ENCODE measurements at places on chromosomes 4 and X.

- no peak for DNase-seq
Observed at GRCh38 chr4:175834312-175834672, 22.2 kb upstream of the GPM6A start.

DNA sequence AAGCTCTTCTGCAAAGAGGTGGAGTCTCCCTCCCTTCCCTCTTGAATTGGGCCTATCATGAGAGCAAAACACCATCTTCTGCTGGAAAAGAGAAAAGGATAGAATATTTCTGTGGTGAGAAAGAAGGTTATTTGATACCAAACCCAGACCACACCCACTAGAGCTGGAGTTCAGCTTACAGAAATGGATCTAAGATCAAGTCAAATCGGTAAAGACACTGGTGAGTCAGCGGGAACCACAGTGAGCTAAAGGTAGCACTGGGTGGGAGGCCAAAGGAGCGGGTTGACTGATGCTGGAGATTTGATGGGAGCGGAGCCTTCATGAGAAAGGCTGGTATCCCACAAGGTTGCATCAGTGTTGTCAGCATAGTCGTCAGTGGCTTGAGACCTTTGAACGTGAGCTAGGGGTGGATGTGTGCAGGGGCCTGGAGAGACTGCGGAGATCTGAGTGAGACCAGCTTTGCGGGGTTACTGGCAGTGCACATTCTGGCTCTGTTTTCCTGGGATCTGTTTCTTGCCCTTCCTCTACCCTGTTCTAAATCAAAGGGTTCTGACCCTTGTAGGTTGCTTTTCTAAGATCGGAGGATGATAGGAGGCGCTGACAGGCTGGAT, 106.4 kb upstream of the SCOC start:
- no peak for DNase-seq

- no peak for DNase-seq
Observed at GRCh38 chr4:78014889-78015886, 41.9 kb upstream of the FRAS1 start.

DNA sequence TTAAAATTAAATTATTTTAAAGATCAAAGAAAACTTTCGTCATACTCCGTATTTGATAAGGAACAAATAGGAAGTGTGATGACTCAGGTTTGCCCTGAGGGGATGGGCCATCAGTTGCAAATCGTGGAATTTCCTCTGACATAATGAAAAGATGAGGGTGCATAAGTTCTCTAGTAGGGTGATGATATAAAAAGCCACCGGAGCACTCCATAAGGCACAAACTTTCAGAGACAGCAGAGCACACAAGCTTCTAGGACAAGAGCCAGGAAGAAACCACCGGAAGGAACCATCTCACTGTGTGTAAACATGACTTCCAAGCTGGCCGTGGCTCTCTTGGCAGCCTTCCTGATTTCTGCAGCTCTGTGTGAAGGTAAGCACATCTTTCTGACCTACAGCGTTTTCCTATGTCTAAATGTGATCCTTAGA, at the start of gene CXCL8:
Gene CXCL8 (plus strand): TSS at position 217 of the 426 bp plus-strand sequence. CDS start 90 bp downstream, at position 307.
- no peak for DNase-seq

DNA sequence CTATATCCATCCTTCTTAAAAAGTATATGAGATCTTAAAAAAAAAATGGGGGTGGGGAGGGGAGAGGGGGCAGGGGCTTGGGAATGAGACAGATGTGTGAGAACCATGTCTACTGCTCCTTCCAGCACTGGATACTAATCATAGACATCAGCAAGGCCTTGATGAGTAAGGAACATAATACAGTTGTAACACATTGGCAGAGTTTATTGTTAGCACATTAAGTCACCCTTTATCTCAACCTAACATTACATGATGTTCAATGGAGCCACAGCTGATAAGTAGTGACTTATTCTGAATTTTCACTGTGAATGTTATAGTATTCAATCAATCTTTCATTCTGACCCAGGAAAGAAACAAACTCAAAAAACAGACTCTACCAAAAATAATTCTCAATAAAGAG, 47.3 kb upstream of the KCNE5 start:
- DNase-seq, result no peak

GRCh38 chrX:150854856-150855255, 43.6 kb downstream of the CD99L2 start:
- no peak for DNase-seq

DNA sequence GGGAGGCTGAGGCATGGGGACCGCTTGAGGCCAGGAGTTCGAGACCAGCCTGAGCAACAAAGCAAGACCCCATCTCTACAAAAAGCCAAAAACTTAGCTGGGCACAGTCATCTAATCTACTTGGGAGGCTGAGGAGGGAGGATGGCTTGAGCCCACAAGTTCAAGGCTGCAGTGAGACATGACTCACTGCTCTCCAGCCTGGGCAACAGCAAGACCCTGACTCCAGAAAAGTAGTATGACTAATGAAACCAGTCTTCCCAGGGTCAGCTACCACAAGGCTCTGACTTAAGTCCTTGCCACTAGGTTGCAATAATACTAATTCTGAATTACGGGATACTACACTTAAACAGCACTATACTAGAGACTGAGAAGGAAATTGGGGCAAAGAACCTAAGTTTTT, 33.1 kb downstream of the ERVMER34-1 start:
- DNase-seq, result no peak

GRCh38 chr4:79678472-79679202, 270.6 kb upstream of the GK2 start:
- no peak for DNase-seq

GRCh38 chr4:108884596-108884995, 121.7 kb upstream of the ETNPPL start:
- no peak for DNase-seq

DNA sequence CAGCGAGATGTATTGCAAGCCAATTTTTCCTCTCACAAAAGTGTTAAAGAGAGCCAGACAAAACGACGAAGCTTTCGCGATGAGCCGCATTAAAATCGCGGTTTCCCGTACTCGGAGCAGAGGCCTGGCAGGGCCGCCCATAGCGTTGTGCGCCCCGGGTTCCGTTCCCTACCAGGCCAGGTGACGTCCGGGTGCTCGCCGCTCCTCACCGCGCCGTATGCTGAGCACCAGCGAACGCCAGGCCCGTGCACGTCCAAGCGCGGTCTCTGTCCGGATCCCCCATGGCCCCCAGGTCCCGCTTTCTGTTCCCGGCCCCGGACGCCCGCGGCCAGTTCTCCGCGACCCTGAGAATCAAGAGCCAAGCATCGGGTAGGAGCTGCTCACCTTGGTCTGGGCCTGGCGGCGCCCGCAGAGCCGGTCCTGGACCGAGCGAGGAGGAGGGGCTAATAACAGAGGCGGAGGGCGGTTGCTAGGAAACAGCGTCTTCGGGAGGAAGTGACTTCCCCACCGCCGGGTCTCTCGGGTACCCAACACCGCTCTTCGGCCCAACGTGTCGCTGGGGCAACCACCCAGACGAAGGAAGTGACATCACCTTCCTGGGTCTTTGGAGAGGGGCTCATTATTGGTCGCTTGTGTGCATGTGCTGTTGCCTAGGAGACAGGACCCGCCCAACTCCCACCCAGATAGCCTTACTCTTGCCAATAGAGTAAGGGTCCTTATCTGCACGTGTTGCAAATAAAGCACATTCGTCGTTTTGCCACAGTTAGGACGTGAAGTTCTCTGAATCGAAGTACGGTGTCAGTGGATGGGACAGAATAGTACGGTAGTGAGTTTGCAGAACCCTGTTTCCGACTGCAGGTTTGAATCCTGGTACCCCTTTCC, at the start of gene MAP9:
Gene MAP9 (minus strand): TSS at position 579 of the 882 bp plus-strand sequence. CDS start 1,115 bp downstream, outside the sequence.
- DNase-seq, result peak; percentile 80

DNA sequence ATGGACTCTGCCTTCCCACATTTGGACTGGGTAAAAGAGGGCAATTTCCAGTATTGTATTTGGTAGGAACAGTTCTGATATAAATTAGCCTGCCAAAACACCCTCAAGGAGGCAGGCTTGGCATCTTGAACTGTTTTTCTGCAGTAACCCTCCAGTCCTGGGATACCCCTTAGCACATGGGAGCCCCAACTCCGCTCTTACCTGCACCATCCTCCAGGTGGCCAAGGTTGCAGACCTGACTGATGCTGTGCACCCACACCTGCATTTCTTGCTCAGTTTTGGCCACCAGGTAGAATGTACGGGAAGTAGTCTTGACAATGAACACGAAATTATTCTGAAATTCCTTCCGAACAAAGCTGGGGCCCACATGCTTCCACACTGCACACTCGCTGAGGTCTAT, 35.1 kb downstream of the GAB3 start:
- no peak for DNase-seq

DNA sequence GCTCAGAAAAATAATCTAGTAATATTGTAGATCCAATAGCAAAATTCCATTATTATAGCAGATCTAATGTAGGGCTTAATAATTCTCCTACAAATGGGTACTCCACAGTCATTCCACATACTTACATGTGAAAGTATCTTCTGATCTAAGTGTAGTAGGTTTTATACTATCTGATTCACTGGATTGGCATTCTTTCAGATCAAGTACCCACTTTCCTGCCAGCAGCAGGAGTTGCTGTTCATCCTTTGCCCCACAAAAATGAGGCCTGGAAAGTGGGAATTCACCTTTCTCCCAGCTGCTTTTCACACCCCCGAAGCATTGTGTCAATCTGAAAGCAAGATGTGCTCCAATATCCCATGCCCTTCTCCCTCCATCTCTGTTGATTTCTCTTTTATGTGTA, 77.1 kb upstream of the RXFP1 start:
- DNase-seq, result no peak

DNA sequence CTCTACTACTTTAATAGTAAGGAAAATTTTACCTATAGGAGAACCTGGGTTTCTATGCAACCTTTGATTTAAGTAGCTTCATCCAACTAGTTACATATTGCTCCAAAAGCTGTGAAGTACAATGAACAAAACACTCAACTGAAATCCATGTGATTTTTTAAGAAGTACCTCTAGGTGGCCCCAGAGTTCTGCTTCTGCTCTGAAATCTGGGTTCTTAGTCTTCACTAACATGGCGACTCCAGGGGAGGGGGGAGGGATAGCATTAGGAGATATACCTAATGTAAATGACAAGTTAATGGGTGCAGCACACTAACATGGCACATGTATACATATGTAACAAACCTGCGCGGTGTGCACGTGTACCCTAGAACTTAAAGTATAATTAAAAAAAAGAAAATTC, 73.4 kb upstream of the MAGEB2 start:
- peak; percentile 0 for DNase-seq

DNA sequence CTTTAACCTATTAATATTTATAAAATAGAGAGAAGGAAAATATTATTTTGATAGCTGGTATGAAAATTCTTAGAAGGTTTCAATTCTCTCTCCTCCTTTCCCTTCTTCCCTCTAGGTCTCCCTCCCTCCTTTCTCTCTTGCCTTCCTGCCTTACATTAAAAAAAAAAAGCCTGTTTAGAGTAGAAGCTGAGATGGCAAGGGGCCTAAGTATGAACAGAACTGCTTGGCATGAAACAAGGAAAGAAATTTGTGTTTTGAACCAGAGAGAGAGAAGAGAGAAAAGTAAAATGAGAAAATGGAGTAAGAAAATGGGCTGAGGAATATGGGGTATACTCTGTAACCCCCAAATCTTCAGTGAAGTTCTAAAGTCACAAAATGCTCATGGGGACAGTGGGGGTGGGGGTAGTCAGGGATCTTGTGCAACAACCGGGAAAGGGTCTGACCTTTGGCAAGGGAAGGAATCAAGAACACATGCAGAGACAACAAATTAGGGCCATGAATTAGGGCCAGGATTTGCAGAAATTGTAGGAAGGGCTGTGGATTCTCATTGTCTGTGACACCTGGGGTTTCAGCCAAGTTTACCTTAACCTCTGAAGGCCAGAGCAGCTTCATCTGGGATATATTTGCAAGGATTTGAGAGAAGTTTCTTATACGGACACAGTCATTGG, 30.6 kb downstream of the SUPT20HL2 start:
- DNase-seq, result no peak

DNA sequence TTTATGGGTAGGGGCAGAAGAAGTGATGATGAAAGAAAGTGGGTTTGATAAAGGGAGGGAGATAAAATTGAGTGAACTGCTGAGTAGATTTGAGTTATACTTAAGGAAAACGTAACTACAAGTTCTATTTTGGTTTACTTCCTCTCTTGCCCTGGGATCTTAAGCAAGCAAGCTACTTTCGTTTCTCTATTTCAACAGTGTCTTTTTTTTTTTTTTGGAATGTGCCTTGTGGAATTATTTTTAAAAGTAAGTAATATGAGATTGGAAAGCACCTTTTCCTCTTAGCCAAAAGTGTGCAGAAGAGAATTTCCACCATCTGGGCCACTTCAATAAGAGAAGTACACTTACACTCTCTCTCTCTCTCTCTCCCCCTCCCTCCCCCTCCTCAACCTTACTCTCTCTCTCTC, 16.0 kb upstream of the C4orf36 start:
- DNase-seq, result no peak

DNA sequence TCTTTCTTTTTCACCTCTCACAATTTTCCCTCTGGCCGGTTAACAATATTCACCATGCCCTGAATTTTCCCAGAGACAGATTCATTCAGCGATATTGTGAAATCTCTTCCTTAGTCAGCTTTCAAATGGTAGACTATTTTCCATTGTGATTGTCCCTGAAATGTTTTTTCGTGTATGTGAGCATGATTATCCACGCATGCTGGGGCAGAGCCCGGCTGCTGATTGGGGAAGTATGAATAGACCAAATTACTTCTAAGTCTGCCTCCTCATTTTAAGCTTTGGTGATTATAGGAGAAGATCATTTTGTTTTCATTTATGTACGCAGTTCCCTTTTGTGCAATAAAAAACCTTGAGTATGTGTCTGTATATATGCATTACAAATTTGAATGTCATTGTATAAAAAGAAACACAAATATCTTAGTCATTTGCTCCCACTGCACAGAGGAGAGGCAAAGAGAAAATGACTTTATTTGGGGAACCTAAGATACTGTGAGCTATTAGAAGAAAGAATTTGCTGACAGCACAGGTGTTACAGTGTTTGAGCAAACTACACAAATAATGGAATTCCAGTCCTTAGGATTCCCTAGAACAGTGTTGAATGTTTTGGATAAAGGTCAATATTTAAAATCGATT, 11.3 kb downstream of the DTHD1 start:
- no peak for DNase-seq

GRCh38 chr4:81359207-81359606, 112.5 kb downstream of the RASGEF1B start:
- DNase-seq, result no peak

GRCh38 chrX:6225288-6225910, 3.3 kb downstream of the NLGN4X start:
- DNase-seq, result no peak

- no peak for DNase-seq
Observed at GRCh38 chr4:87103086-87103485, 117.3 kb downstream of the KLHL8 start.

- no peak for DNase-seq
Observed at GRCh38 chr4:169098969-169099690, 89.1 kb upstream of the CBR4 start.

DNA sequence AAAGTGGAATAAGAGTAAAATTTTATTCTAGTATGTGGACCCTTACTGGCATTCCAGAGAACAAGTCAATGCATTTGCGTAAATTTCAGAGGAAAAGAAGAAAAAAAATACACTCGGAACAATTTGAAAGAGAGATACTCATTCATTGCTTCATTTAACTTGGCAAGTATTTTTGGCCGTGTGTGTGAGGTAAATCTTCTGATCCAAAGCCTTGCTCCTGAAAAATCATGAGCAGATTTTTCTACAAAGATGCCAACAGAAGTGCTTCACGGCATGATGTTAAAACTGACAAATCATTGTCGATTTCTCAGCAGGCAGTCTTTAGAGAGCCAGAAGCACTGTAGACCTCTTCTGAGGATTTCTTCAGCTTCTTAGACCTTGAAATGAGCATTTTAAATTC, 194.0 kb downstream of the COX18 start:
- no peak for DNase-seq

GRCh38 chr4:2138846-2139500, 79.8 kb downstream of the NAT8L start:
- DNase-seq, result no peak

- no peak for DNase-seq
Observed at GRCh38 chr4:52059372-52059771, 8.3 kb downstream of the SPATA18 start.

- no peak for DNase-seq
Observed at GRCh38 chrX:29952016-29952415, 263.3 kb upstream of the MAGEB2 start.

All from stimulated activated CD4-positive, alpha-beta T cell treated with anti-CD3 and anti-CD28 coated beads, Interleukin-2, amount 100 ng/mL, for 48 hours (primary cell).